Omental fat pad (tissue), 4 donors: ENCODE measurements at places on chromosomes 3 and 15.

DNA sequence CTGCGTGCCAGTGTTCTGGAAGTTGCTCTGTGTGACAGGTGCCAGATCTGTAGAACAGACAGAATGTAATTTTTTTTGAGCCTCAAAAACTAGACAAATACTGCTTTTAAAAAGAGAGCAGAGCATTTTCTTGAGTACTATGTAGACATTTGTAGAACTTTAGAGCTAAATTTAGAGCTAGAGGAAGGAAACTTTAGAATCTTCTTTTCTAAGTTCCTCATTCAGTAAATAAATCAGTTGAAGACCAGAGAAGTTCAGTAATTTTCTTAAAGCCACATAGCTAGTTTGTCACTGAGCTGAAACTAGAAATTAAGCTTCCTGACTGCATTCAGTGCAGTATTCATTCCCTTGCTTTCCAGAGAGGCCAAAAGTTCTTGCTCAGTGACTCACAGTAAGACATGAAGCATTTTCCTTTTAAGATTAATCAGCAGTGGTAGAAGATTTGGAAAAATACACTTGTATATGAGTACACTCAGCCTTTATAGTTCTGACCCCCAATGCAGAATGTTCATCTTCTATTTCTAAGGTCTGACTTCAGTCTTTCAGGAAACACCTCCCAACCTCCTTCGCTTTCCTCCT lies 83.6 kb upstream of the TSEN2 start:
- no peak for DNase-seq

DNA sequence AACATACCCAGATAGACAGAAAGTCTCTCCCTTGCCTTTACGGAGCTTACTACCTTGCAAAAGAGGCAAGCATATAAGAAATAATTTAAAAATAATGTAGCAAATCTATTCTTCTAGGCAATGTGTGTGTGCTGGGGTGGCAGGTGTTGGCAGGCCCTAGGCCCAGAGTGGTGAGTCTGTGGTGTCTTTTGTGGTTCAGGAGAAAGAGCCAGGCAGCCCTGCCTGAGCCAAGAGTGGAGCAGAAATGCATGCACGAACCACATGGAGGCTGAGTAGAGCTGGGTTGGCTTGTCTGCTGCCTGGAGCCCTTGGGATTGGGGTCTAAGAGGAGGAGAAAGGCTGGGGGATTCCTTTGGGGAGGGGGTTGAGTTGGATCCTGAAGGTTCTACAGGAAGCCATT lies 70.2 kb upstream of the MYZAP start:
- no peak for DNase-seq

- DNase-seq, result no peak
Observed at GRCh38 chr3:25594007-25594502, 70.7 kb downstream of the TOP2B start.

DNA sequence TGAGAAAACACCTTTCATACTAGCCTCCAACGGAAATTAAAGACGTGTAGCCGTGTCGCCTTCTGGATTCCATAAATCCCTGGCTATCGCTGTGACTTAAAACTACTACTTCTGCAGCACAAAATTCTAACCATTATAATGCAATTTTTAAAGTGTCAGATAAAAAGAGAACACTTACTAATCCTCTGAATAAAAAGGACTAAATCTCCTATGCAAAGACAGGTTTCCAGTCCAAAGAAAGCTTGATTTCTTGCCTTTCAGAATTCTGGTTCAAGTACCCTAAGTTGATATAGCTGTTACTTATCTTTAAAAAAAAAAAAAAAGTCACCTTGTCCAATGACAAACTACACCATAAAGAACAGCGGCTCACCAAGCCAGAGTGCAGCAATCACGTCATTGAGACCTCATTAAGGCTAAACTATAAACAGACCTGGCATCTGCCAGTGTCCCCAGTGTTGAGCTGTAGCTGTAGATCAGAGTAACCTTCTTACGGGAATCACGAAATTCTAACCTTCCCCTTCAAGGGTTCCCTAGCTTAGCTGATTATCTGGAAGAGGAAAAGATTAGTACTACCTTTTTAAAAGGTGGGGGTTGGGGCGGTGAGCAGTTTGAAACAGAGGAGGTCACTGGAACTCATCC lies 2.2 kb downstream of the ABCC5 start:
- DNase-seq, result no peak

GRCh38 chr15:45441686-45442085 lies 63.3 kb upstream of the GATM start:
- no peak for DNase-seq
